ENCODE measurements at places on chromosomes 6 and 20.
A peak's percentile ranks its signal among the peaks of the same experiment; 100 is the strongest.

GRCh38 chr20:38450412-38450975 is 15.4 kb upstream of the SNHG17 start:
- DNase-seq: no peak

DNA sequence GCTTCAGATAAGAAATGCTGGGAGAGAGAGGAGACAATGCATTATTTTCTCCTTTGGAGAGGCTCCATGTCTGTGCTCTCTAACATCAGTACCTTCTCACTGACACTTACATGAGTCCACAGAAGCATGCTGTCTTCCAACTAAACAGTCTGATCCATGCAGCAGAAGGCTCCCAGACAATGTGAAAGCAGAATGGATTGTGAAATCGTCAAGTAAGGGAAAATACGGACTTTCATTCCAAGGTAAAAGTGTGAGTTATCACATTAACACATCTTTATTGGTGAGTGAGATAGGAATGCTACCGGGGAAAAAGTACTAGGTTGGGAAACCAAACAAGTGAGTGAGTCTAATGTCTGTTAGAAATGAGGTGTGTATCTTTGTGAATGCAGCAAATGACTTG is 167.6 kb upstream of the KCNK16 start:
- no peak for DNase-seq

DNA sequence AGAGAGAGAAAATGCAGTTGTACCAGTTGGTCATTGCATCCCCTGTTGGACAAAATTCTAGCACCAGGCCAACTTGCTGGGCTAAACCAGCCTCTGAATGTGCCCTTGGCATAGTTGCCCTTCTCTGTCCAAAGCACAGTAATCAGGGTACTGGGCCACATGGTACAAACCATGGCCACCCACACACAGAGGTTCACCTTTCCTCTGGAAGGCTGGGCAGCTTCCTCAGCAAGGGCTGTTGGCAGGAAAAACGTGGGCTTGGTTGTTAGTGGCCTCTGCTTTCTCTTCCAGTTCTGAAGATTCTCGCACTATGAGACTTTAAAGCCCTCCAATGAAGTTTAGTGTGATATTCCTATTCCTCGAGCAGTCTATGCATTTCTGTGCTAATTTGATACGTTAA is 706 bp downstream of the DDO start:
- no peak for DNase-seq

- DNase-seq: no peak
These were observed 106.2 kb downstream of the FARS2 start for GRCh38 chr6:5367510-5367909.

- no peak for DNase-seq
These were observed 584.2 kb downstream of the CD109 start for GRCh38 chr6:74280130-74280692.

- no peak for DNase-seq
These were observed 143.4 kb upstream of the EXOC2 start for GRCh38 chr6:836276-836853.

DNA sequence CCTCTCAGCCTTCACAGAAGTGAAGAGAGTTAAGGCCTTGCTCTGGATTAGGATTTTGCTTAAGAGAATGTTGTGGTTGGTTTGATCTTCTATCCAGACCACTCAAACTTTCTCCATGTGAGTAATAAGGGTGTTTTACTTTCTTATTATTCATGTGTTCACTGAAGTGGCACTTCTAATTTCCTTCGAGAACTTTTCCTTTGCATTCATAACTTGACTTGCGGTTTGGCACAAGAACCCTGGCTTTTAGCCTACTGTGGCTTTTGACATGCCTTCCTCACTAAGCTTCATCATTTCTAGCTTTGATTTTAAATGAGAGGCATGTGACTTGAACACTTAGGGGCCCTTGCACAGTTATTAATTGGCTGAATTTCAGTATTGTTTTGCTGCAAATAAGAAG is 166.1 kb upstream of the OPRM1 start:
- no peak for DNase-seq

DNA sequence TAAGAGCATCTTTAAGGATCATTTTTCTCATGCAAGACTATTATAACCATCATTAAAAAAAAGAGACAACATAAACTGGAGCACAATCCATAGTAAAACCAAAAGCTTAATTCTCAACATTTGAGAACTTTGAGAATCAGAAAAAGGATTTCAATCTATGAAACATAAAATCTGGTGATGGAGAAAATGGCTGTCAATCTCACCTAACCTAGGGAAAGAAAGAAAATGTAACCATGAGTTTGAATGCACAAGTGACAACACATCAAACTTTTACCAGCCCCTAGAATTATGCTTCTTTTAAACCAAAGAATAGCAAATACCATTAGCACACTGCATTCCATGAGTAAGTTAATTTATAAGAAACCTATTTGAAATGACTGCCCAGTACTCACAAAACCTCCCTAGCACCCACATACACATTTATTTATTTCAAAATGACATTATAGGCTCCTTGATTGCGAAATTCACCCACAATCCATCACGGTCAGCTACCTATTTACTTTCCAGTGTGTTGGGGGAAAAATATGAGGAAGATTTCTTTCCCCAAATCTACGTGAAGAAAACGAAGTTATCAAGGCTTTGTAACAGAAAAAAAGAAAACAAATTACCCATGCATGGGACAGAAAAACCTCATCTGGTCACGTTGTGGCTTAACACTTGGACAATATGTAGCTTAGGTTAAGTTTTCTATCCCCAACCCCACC is 828 bp downstream of the ASCC3 start:
- no peak for DNase-seq

- DNase-seq: no peak
These were observed 11.8 kb downstream of the GNAS start for GRCh38 chr20:58864346-58864745.

DNA sequence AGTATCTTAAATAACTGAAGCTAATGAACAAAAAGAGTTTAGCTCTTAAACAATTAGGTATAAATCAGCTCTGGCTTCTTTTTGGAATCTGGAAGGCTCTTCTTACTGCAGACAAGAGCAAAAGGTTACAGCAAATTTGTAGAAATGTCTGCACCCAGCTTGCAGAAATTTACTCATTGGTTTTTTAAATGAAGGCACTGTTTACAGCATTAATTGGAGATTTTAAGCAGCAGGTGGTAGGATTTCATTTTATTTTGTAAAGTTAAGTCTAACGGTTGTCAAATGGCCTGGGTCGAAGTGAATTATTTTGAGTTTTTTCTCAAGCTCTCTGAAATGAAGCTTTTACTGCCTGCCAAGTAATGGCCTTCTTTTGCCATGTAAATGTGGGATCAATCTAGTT is 102.1 kb downstream of the NRSN1 start:
- DNase-seq: no peak

DNA sequence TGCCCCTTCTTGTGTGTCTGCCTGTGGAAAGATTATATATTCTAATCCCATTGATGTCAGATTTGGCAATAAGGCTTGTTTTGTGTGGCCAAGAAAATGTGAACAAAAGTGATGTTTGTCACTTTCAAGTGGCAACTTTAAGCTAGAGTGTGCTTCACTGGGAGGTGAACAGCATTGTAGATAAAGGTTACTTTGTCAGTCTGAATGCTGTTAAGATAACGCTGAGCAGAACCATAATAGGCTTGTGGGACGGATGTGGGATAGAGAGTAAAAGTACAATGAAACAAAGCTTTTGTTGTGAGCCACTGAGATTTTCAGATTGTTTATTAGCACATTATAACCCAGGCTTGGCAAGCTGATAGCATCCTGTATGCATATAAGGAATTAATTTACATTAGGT is 303.8 kb upstream of the MAN1A1 start:
- DNase-seq: no peak

- DNase-seq: no peak
These were observed 137.7 kb downstream of the TAF4 start for GRCh38 chr20:61927826-61928541.

DNA sequence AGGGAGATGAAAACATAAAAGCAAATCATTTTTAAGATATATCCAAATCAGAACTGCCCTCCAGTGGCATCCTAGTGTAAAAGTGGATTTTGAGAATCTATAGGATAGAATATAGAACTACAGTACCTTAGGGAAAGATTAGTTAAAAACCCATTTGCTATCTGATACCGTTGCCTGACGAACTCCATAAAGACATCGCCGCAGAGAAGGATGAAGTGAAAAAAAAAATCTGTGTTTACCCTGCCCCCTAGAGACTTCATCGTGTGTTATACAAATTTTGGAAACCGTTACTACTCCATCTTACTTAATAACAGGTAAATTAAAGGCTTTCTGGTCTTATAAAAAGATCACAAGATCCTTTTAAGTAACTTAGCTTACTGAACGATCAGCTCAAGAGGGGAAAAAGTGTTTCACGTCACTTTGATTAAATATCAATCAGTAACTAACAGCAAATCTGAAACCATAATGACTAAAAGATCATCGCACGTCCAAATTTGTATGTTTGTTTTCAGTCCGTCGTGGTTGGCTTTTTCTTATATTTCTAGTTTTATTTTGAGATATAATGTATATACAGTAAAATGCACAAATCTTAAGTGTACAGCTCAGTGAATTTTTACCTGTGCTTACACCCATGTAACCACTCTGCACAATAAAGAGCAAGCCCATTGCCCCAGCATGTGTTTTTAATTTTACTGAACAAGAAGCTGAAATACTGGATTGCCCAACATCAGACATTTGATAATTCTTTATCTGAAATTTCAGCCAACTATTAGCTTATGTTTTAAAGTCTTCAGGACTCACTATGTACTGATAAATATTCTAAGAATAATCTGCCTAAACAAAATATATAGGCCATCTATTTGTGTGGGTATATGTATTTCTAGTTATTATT is 881 bp upstream of the MCM3 start:
- no peak for DNase-seq

- peak; percentile 12 for DNase-seq
These were observed 634 bp downstream of the ITPA start for GRCh38 chr20:3209946-3210317.

- DNase-seq: no peak
These were observed 49.7 kb upstream of the DDR1 start for GRCh38 chr6:30834646-30835045.

DNA sequence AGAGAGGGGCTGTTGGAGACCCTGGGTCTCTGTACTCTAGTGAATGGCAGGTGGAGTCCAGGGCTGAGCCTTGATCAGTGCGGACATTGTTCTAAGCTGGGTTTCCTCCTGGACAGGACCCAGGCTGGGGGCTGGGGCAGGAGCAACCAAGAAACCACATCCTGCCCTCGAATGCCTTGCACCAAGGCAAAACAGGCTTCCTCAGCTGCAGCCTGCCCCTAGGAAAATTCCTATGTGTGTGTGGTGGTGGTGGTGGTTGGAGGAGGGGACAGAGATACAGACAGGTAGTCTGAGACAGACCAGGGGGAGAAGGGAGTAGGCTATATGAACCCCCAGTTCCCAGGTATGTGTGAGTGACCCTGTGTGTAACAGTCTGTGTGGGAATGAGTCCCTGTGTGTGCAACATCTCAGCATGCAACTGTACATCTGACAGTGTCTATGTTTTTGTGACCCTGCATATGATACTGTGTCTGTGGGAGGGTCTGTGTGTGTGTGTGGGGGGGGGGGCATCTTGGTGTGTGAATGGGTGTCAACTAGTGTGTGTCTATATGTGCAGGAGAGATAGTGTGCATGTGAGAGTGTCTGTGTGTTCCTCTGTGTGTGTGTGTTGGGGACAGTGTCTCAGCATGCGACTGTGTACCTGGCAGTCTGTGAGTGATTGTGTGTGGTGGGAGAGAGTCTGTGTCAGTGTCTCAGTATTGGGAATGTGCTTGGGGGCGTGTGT is 3.0 kb downstream of the GLP1R start:
- no peak for DNase-seq

DNA sequence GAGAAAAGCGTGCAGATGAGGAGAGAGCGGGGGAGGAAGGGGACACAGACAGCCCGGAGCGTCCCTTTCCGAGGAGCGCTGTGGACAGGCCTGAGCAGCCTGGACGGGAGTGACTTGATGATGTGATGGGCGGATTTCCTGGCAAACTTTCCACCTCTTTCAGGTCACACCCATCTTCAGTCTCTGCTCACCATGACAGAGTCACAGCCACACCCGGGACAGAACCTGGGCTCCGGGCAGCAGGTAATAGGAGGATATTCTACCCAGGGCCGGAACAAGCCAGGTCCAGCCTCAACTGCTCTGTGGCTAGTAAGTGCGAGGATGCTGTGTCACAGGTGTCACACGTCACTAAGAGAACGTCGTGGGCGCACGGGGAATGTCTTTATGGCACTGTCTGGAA is 84.3 kb downstream of the THBS2 start:
- no peak for DNase-seq

DNA sequence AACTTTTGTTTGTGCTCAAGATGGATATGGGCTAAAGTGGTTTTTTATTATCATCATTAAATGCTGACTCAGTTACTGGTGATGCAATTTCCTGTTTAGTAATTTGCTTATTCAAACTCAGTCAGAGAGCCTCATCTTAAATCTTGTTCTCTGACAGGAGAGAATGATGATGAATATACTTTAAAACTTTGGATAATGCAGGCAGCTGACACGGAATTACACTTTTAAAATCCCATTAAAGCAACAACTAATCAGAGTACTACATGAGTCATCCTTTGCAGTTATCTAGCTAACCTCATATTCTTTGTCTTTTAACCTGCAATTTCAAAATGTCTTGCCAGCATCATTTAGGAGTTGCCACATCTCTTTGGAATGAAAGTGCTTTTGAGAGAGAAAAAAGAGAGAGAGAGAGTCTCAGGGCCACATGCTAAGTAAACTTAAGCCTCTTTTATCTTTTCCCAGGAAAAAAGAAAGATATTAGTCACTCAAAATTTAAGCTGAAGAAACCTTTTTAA is 9.2 kb upstream of the C6orf141 start:
- no peak for DNase-seq

- no peak for DNase-seq
These were observed 23.0 kb upstream of the RBPJL start for GRCh38 chr20:45283551-45284057.

DNA sequence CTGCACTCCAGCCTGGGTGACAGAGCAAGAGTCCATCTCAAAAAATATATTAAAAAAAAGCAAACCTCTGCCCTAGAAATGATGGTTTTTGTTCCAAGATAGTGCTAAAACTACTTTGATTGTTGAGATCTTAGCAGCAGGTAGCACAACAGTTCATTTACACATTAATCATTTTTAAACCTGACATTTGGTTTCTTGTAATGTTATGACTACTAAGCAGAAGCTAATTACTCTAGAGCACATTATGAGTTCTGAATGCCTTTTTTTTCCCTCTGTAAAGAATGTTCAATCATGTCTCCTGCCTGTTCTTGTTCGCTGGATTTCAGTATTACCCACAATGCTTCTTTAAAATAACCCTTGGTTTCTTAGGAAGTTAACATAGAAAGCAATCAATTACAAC is 24.7 kb upstream of the PHF3 start:
- no peak for DNase-seq

DNA sequence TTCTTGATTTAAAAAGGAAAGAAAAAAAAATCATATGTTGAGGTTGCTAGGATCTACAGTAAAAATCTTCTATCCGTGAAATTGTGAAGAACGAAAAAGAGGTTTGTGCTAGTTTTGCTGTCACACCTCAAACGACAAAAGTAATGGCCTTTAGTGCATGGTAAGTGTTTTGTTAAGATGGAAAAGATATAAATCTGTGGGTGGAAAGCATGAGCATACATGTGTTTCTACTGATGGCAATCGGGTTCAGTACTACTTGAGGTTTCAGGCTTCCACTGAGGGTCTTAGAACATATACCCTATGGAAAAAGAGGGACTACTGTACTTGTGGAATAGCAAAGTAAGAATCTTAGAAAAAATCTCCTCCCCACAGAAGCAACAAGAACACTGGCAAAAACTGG is 58.0 kb downstream of the AHI1 start:
- DNase-seq: no peak
